DMS153 (cell line): ENCODE measurements at places on chromosomes 5 and 9.

- no peak for DNase-seq
Observed at GRCh38 chr5:172403189-172403796, 51.0 kb downstream of the SH3PXD2B start.

DNA sequence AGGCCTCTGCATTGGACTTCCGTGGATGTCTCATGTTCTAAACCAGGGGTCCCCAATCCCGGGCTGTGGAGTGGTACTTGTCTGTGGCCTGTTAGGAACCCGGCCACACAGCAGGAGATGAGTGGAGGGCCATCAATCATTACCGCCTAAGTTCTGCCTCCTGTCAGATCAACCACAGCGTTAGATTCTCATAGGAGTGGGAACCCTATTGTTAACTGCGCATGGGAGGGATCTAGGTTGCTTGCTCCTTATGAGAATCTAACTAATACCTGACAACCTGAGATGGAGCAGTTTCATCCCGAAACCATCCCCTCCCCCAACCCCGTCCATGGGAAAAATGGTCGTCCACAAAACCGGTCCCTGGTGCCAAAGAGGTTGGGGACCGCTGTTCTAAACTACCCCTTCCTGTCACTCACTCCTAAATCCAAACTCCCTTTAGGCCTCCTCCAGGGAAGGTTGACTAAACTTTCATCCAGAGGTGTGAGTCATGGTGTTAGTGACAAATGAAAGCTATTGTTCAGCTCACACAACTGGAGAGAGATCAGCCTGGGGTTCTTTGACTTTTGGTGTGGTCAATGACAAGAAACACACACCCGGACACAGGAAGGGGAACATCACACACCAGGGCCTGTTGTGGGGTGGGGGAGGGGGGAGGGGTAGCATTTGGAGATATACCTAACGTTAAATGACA, 9.5 kb downstream of the KCNV2 start:
- no peak for DNase-seq

GRCh38 chr5:108669462-108669861, 78.2 kb upstream of the FER start:
- DNase-seq: no peak

DNA sequence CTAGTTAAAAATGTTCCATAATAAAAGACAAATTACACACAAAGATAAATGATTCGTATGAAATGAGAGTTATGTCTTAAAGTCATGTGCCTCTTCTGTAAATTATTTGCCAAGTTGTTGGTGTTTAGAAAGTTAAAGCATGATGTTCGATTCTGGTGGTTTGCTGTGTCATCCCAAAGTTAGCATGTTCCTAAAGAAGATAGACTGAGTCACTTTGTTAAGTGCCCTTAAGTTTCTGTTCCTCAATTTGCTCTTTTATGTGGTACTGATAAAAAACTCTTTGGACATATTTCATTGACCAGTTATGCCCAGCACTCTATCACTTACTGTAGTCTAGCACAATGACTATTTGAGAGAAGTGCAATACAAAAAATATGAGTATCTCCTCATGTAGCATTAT, 366.9 kb upstream of the ZNF608 start:
- no peak for DNase-seq

GRCh38 chr5:56840597-56840996, 25.2 kb downstream of the MAP3K1 start:
- no peak for DNase-seq

DNA sequence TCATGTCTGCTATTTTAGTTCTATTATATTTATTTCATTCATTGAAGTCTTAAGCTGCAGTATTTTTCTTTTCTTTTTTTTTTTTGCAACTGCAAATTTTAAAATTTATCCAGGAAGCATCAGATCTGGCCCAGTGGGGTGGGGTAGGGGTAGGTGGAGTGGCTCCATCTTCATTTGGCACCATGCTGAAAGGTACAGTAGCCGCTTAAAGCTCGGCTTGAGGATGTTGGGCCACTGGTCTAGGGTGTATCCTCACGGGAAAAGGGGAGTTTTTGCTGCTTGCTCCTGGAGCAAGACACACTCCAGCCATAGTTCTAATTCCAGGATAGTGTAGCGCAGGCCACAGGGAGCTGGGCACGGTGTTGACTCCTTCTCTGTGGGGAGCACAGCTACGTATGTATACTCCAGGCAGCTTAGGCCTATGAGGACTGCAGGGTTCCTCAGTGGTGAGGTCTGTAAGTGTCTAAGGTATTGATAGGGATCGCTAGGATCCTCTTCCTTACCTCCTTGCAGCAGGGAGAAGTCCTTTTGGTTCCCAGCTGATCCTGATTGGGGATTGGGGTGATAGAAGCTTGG, 22.7 kb downstream of the RCL1 start:
- DNase-seq: no peak

GRCh38 chr9:117682955-117683710, 21.1 kb upstream of the TLR4 start:
- DNase-seq: no peak

- no peak for DNase-seq
Observed at GRCh38 chr9:133754187-133754586, 16.0 kb upstream of the SARDH start.

DNA sequence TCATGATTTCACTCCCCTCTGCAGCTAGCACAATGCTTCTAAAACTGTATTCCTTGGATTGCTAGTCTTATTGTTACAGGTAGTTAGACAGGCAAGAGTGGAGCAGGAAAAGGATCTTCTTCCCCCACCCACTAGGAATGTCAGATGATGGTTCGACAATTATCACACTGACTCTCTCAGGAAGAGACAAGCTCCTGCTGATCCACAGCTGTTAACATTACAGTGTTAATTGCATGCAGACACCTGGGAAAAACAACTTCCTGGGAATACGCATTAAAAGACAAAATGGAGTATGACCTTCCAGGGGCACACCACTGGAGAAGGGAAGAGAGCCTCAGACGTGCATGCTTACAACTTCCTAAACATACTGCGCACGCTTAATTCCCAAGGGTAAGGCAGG, 46.2 kb upstream of the LIFR start:
- no peak for DNase-seq

DNA sequence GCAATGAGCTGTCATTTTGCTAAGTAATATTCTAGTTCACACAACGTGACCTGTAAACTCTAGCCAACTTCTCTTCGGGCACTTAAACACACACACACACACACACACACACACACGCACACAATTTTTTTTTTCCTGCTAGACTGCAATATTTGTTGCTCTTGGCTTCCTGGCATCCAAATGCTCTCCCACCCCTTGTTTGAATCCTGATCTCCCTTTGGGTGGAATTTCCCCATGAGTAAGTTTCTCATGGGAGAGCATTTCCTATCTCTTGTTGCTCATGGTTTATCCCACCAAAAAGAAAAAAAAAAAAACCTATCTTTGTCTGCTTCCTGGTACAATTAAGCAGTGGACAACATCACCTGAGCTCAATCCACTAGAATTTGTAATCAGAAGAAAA, 54.7 kb upstream of the TSLP start:
- DNase-seq: no peak

DNA sequence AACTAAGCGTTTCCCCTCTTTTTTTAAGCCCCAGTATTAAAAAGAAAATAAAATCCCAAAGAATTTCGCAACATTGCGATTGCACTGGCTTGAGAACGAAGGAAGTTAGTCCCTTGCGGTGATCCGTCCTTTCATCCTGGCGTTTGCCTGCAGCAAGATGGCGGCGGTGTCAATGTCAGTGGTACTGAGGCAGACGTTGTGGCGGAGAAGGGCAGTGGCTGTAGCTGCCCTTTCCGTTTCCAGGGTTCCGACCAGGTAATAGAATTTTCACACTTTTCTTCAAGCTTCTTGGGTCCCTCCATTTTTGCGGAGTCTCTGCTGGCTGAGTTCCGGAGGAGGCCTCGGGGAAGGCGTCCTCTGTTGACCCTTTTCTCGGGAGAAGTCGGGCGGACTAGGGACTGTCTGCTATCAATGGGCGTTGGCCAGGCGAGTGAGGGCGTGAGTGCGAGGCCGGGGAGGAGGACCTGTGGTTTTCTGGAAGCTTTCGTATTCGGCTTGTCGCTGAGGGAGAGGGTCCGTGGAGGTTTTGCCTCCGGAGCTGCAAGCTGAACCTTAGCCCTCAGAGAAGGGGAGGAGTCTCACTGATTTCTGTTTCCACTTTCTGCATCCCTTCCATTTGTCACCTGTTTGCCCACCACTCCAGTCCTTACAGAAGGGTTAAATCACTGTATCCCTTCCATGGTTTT, at the start of gene NDUFS4:
Gene NDUFS4 (plus strand): TSS at position 134 of the 686 bp plus-strand sequence. CDS start 24 bp downstream, at position 158.
- DNase-seq: peak; percentile 12

- no peak for DNase-seq
Observed at GRCh38 chr9:134267881-134268724, 58.2 kb upstream of the RXRA start.

DNA sequence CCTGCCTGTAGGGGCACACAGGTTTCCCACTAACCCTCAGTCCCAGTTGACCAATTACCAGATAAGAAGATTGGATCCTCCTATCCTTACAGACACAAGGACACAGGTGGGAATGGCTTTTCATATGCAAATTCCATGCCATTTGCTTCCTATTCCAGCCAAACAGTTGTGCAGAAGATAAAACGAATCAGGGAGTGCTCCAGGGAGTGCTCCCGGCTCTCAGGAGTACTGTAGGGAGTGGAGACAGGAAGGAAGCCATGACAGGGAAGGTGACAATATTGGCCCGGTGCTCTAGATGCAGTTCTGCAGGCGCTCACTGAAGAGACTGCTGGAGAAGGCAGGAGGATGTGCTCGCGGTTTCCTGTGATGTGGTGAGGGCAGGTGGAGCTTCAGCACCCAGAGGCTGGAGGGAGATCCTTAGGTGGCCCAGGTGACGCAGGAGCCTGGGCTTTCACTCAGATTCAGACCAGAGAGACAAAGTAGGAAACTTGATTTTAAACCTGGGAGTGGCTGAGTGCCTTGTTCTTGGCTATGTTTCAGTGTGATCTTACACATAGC, 260.0 kb downstream of the AUH start:
- no peak for DNase-seq

GRCh38 chr9:124489222-124489621, 18.0 kb downstream of the NR5A1 start:
- no peak for DNase-seq

DNA sequence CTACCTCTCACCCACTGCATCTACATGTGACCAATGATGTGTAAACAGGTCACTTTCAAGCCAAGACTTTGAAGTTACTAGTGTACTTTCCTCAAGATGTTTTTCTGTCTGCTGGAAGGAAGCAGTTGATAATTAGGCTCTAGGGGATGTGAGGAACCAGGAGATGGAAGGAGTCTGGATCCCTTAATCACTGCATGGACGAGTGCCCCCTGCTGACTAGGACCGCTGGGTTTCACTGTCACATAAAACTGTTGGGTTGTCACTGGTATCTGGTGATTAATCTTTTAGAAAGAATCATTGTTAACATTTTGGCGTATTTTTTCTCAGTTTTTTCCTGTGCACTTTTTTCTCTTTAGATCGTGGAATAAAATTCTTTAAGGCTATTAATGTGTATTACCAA, 79.5 kb downstream of the SREK1 start:
- no peak for DNase-seq

GRCh38 chr5:132830436-132831094, at the start of gene SHROOM1:
Gene SHROOM1, minus strand, starts transcription at chr5:132830647. Its CDS starts 4,507 bp downstream, at chr5:132826140.
- DNase-seq: no peak

DNA sequence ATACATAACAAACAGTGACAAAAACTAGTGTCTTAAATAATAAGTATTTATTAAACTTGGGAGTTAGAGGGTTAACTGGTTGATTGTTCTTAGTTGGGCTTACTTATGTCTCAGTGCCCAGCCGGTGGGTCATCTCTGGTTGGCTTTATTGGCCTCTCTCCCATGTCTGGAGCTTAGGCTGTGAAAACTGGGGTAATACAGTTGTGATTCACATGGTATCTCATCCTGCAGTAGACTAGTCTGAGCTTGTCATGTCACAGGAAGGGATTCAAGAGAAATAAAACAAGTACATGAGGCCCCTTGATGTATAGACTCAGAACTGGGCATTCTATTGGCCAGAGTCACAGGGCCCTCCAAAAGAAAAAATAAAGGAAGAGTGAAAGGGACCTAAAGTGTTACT, 466.4 kb upstream of the SMC2 start:
- no peak for DNase-seq

- DNase-seq: no peak
Observed at GRCh38 chr9:92503156-92503555, 20.9 kb upstream of the ASPN start.

GRCh38 chr5:8013948-8014710, 145.2 kb downstream of the MTRR start:
- no peak for DNase-seq

DNA sequence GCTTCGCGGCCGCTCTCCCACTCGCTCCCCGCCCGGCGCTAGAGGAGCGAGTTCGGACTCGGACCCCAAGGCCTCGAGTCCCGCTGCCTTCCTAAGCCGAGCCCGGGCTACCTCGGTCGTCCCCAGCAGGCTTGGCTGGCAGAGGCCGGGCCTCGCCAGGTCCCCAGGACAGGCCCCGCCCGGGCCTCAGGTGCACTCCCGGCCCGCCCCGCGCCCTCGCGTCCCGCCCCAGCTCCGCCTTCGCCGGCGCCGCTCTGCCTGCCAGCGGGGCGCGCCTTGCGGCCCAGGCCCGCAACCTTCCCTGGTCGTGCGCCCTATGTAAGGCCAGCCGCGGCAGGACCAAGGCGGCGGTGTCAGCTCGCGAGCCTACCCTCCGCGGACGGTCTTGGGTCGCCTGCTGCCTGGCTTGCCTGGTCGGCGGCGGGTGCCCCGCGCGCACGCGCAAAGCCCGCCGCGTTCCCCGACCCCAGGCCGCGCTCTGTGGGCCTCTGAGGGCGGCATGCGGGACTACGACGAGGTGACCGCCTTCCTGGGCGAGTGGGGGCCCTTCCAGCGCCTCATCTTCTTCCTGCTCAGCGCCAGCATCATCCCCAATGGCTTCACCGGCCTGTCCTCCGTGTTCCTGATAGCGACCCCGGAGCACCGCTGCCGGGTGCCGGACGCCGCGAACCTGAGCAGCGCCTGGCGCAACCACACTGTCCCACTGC, at the start of gene SLC22A5:
Gene SLC22A5 (plus strand): TSS at position 237 of the 707 bp plus-strand sequence. CDS start 263 bp downstream, at position 500.
- no peak for DNase-seq

- DNase-seq: no peak
Observed at GRCh38 chr5:83551821-83552220, 80.3 kb downstream of the VCAN start.

GRCh38 chr9:36128349-36128748, 8.2 kb upstream of the GLIPR2 start:
- no peak for DNase-seq

DNA sequence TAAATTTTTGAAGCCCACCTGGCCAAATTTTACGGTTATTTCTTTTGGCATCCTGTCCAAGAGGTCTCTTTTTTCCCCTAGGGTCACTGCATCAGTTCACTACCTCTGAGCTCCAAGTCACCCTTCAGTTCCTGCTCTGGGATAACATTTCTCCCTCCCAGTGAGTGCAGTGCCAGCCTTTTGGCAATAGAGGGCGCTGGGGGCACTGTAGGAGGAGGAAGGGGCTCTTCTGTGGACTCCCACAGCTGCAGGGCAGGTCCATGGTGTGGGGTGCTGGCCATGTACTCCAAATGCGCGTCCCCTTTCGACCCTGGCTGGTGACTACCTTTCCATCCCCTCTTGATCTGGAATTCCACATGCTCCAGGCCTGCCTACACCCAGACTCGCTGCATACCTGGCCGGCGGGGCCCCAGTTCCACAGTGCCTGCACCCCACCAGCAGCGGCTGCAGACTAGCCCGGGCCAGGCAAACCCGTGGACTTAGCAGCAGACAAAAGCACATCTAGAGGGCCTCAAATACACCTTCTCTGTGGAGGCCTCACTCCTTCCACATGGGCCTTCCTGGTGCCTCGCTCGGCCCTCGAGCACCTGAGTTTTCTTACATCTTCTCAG, 20.3 kb upstream of the NINJ1 start:
- peak; percentile 22 for DNase-seq
